ENCODE measurements at places on chromosomes 2 and 18.

DNA sequence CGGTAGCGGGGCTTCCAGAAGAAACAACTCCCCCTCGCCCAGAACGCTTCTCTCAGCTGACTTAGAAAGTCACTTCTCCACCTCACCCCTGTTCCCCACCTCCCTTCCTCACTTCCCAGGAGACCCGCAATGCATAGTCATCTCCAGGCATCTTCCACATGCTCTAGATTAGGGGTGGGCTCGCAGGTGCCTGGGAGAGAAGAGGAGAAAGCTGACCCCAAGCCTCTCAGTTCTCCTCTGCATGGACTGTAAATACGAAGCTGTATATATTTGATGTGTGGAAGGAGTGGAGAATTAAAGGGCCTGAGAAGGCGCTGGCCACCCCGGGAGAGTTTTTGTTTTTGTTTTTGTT lies 1.8 kb downstream of the MAL start:
- DNase-seq: no peak

DNA sequence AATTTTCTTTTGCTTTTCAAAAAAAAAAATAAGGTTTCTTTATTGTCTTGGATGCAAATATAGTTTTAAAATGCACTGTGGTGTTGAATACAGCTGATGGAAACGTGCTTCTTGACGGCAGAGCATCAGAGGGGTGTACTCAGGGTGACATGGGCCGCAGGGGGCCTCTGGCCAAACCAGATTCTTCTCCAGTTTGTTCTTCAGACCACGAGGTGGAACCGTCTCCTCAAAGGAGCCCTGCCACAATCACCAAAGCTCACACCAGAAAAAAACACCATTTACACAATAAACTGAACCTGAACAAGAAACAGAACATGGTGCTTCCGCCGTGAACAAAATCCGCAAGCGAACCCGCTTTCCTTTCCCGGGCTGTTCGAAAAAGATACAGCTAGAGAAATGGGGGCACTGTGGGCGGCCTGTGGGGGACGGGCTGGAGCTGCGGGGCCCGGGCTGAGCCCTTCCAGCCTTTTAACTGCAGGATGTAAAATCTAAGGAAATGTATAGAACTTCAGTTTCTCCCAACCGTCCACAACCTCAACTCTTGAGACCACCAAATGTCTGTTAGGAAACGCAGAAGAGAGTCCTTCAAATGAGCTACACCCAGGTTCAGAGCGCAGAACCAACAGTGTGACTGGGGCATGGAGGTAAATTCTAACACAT lies 34.5 kb downstream of the PSMG2 start:
- no peak for DNase-seq

- peak; percentile 14 for DNase-seq
Measured at GRCh38 chr2:71995067-71995665, 152.5 kb downstream of the CYP26B1 start.

GRCh38 chr18:6449213-6449612 lies 34.5 kb upstream of the L3MBTL4 start:
- DNase-seq: no peak

GRCh38 chr2:227188292-227188691 lies 23.9 kb downstream of the COL4A3 start:
- DNase-seq: no peak

GRCh38 chr2:49102146-49102545 lies 52.2 kb downstream of the FSHR start:
- no peak for DNase-seq

- no peak for DNase-seq
Measured at GRCh38 chr2:83817511-83817910, 641.6 kb downstream of the SUCLG1 start.

- DNase-seq: no peak
Measured at GRCh38 chr2:101710471-101711318, 13.2 kb downstream of the MAP4K4 start.

GRCh38 chr18:68414407-68414806 lies 300.5 kb downstream of the TMX3 start:
- DNase-seq: no peak

DNA sequence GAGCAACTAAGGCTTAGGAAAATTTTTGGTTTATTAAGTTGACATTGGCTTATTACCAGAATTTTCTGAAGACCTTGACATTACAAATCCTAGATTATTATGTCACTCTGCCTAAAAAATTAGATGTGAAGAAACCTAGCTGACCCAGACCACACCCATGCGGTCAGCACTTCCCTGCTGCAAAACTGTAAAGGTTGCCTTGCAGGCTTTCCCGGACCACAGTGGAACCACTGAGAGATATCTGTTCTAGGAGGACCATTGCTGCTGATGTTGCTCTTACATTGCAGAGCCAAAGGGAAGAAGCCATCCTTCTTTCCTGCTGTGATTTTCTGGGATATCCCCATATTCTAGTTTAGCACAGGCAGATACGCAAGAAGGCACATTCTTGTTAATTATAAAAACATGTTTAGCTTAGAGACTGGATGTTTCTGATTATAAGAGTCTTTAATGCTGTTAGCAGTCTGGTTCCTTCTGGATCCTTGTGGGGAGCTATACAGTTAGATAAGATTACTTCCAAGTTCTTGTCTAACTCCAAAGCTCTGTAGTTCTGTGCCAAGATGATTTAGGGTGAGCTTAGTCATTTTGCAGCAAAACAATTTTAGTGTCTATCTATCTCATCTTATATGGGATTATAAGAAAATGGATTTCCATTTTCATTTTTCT lies 70.2 kb downstream of the AOX1 start:
- DNase-seq: no peak

DNA sequence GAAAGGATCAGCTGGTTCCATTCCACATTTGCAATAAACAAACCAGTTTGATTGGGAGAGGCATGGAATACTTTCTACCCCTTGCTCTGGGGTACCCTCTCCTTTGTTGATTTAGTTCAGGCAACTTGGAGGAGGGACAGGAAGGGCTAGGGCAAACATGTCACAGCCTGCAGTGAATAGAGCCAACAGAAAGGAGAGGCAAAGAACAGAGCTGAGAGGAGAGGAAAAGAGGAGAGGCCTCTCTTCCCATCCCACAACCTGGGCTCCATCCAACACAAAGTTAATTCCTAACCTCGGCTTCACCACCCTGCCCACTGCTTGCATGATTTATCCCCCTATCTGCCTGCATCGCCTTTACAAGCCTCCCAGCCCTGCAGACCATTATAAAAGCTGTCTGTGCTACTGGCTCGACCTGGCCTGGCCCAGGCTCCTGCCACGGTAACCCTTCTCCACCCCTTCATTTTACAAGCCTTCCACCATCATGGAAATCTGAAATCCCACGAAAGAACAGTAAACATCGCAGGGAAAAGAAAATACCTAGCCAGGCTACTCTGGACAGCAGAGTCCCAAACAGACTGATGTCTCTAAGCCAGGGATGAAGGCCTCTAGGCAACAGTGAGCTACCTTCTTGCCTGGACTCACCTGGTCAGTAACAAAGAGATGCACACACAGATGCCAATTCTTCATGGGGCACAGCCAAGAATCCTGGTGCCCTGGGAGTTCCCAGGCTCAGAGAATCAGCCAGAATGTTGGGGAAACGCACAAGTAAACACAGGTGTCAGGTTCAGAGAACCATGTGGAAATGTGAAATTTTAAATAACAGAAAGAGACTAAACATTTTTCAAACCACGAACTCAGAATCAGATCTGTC lies 43.6 kb downstream of the NHEJ1 start:
- DNase-seq: no peak

DNA sequence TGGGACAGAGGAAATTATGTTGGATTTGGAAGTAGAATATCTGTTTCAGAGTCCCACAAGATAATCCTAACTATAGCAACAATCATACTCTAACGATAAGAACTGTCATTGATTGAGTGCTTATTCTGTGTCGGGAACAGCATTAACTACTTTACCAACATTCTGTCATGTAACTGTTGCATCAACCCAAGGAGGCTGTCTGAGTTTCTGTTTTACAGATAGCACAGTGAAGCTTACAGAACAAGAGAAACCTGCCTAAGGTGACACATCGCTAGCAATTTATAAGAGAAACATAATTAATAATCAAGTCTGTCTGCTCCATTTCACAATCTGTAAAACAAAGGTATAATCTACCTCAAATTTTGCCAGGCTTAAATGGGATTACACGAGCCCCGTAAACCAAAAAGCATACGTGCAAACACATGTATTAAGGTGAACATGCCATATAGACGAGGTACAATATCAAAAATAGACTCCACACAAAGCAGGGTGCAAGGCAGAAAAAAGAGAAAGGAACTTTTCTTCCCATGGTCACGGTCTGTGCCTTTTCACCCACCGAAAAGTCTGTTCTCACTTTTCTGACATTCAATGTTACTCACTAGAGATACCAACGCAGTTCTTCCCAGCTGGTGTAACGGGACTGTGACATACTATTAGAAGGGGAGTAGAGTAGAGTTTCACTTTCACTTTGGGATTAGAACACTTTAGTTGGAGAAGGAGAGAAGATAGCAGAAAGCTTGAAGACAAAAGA lies 37.2 kb upstream of the SLC8A1 start:
- no peak for DNase-seq

DNA sequence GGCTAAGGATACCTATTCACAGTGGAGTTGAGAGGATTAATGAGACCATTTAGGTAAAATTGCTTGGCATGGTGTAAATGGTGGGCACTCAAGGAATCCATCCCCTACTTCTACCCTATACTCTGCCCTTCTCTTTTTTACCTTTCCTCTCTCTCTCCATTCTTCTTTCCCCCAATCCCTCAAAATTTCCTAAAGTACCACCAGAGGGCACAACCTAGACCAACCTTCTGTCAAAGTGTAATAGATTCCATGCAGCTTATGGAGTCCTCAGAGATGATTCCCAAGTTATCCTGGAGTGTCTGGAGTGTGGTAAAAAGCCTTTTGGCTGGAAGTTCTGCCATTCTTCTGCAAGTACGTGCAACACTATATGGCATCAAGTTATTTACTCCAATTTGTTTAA lies 33.0 kb upstream of the CCDC195 start:
- no peak for DNase-seq

GRCh38 chr2:38421274-38422056 lies 44.4 kb upstream of the ATL2 start:
- DNase-seq: no peak

DNA sequence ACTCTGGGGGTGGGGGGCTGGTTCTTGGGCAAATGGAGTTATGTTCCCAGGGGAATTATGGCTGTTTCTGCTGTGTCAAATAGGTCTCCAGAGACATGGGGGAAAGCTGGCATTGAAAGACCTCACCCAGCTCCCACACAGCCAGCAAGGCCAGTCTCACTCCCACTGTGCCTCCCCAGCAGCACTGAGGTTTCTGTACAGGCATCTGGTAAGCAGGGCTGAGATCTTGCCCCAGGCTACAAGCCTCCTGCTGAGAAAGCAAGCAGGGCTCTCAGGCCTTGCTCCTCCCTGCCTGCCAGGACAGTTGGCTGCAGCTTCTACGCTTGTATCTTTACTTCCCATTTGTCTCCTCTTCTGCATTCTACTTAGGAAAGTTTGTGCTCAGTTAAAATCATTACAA lies 50.5 kb upstream of the FHOD3 start:
- no peak for DNase-seq

DNA sequence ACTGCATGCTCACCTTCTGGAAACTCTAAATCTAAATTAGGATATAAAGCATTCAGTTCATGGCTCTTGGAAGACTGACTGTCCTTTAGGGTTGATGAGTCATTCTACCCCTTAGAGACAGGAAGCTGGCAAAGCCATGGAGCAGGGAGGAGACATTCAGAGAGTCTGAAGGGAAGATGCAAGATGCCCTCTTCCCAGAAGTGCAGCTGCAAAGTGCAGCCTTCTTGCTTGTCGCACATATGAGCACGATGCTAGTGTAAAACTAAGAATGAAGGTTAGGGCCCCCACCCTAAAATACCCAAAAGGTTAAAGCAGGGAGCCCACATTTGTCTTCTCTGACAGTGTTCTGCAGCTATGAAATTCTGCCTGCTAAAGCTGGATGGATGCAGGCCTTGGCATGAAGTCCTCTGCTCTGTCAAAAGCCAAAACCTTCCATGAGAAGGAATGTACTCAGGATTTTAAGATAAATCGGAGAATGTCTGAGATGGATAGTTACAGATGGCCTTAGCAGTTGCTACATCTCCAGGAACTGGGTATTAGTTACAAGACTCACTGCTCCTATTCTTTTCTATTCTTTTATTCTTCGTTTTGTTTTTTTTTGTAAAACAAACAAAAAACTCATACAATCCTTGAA lies 89.7 kb downstream of the POLE4 start:
- DNase-seq: no peak

DNA sequence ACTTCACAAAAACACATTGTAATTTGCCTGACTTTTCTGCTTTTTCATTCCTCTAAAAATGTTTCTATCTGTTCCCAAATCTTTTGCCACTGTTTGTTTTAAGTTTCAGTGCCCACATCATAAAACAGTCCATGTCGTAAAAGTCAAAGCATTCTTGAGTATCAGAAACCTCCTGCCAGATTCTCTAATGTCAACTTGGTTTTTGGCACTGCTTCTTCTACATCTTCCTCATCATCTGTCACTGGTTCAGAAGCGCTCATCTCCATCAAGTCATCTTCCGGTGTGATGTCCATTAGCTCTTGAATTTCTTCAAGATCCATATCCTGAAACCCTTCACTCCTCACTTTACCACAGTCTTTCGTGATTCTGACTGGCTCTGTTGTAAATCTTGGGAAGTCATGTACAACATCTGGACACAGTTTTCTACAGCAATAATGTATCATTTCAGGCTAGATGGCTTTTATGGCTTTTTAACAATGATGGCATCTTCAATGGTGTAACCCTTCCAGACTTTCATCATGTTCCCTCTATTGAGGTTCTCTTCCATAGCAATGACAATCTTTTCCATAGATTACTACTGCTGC lies 19.6 kb downstream of the CUL3 start:
- no peak for DNase-seq

DNA sequence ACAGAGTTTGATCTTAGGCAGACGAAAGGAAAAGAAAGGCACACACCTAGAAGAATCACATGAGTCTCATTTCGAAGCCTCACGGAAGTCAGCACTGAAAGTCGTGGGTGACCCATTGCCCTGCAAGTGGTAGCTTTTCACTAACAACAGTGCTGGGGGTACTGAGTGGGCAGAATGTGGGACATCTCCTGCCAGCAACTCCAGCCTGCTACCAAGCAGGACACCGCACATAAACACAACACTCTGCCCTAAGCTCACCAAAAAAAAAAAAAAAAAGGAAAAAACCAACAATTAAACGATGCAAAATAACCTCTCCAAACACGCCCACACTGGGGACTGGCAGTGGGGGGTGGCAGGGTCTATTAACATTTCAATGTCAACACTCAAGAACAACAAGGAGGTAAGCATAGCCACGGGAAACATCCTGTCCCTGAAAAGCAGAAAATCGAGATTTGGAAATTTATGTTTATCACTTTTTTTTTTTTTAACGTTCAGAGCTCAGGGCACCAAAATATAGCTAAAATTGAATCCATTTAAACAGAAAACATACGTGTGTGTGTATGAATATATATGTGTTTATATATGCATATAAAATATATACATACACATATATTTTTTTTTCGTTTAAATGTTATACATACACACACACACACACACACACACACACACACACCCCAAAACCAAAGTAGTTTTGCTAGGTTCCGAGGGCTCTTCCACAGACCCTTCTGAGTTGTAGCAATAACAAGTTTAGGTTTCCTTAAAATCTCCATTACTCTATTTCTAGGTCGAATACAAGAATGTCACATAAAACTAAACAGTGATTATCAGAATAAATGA lies 2.2 kb downstream of the INO80D start:
- no peak for DNase-seq

All from NCI-H1105 treated with DMSO at 0.1 percent for 48 hours (cell line).